ENCODE measurements at places on chromosomes 7 and 10.

DNA sequence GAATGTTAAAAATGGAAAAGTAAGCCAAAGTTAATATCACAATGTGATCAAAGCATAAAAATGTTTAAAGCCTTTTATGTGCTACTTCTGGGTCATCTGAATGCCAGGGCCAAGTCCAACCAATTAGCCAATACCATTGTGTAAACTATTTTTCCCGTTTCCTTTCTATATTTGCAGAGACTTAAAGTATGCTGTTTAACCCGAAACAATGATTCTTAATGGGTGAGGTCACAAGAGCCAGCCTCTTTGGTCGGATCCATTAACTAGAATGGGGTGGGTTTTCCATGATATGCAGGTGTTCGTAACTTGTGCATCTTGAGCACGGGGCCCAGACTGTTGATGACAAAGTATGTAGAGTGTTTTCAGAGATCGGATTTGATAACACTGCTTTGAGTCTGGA lies 111.3 kb upstream of the IGFBP3 start:
- no peak for DNase-seq

DNA sequence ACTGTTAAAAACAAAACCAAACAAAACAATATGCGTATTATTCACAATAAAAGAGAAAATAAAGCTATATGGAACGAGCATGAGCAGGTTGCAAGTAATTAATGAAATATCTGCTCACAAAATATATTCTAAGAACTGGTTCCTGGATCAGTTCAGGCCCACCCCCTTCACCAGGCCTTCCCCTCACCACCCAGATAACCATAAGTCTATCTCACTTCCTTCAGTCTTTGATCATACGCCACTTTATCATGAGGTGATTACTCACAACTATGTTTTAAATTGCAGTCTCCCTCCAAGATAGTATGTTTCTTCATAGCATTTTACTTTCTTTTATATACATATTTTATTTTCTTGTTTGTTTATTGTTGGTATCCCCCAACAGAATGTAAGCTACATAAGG lies 263.1 kb upstream of the HGF start:
- DNase-seq, result no peak

DNA sequence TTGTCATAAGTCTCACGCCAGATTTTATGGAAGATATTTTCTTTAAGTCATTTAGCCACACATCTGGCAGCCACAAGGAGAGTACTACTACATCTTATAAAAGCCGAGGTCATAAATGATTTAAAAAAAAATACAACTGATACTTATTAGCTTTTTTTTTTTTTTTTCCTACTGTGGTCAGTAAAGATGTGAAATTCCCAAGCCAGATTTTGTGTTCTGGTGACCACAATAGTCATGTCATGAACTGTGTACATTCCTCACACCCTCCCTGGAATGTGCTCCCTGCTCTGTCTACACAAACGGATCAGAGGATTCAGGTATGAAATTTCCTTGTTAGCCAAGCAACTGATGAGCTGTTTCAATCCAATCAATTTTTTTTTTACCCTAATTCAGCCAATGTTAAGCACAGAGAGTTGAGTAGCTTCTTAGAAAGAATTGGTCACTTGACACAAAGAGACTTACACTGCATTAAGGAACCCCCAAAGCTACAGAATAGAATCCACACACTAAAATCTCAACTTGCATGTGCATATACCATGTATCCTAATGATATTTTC lies 54.7 kb downstream of the CHRM2 start:
- no peak for DNase-seq

DNA sequence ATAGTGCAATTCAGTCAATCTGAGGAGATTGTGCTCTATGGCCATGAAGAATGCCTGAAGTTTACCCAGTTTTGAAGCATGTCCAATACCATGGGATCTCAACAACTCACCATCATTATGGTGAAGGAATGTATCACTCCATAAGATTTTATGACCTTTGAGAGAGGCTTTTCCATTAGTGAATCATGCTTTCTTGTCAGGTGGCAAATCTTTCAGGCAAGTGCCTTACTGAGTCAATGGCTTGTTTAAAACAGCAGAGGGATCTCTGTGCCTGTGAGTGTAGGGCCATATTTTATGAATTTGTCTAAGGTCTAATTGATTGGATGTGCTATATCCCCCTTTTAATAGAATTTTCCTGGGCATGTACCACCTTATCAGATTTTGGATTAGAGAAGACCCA lies 131.5 kb downstream of the CCDC7 start:
- no peak for DNase-seq

- DNase-seq, result no peak
These were observed 35.1 kb upstream of the ING3 start for GRCh38 chr7:120915314-120916105.

DNA sequence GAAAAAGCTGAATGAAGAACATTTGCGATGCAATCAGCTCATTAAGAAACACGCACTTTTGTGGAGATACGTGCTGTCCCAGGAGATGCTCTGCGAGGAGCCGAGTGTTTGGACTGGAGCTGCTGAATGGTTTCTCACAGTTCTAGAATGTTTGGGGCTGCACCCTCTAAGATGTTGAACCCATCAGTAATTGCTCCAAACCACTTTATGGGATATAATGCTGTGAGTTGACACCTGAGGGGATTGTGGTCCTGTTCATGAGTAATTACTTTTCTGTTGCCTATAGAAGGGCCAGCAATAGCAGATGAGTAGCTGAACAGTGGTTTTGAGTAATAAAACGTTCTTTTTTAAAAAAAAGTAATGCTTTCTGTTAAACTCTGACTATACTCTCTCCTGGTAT lies 63.1 kb downstream of the IKZF1 start:
- no peak for DNase-seq

All from stimulated activated CD4-positive, alpha-beta T cell treated with anti-CD3 and anti-CD28 coated beads, Interleukin-4, amount 100 ng/mL, for 4 hours (primary cell).